Stimulated activated naive CD8-positive, alpha-beta T cell treated with anti-CD3 and anti-CD28 coated beads, Interleukin-15, Interleukin-2, amounts not matched to agents 100 U/mL and 50 U/mL, for 24 hours (primary cell): ENCODE measurements at places on chromosomes 4 and X.

DNA sequence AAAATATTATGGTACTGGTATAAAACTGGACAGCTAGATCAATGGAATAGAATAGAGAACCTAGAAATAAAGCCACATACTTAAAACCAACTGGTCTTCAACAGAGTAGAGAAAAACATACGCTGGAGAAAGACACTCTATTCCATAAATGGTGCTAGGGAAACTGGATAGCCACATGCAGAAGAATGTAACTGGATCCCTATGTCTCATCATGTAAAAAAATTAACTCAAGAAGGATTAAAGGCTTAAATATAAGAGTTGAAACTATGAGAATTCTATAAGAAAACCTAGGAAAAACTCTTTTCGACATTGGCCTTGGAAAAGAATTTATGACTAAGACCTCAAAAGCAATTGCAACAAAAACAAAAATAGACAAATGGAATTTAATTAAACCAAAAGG lies 114.6 kb downstream of the PCDH18 start:
- DNase-seq = no peak

DNA sequence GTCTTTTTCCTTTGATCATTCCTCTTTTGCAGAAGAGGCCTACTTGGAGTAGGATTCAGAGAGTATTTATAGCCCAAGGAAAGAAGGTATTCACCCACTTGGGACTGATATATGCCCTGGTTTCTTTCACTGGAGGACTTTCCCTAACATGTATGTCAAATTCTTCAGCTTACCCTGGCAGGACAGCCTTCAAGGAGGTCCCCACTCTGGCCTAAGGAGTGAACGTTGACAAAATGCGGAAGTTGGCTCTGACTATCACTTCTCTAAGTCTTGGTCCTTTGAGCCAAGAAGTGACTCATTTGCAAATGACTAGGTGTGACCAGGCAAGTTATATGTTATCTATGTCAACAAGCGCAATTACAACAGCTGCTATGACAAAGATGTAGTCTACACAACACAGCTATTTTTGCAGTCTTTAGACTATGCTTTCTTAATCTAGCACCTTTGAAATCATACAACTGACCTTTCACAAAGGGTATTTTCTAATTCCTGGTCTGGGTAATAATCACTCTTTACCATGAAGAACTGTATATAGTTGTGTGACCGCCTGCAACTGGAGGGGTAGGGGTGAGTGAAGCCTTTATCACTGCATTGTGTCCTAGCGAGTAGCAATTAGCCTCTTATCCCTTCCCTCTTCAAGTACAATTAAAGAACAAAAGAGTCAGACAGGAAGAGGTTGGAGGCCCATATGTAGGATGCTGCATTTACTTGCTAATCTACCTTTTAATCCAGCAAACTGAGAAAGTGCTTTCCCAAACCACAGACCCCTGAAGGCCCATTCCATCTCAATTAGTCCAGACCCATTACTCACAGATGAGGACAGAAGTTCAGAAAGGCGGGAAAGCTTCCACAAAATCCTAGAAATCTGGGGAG lies 50.1 kb downstream of the RASGEF1B start:
- DNase-seq = no peak

DNA sequence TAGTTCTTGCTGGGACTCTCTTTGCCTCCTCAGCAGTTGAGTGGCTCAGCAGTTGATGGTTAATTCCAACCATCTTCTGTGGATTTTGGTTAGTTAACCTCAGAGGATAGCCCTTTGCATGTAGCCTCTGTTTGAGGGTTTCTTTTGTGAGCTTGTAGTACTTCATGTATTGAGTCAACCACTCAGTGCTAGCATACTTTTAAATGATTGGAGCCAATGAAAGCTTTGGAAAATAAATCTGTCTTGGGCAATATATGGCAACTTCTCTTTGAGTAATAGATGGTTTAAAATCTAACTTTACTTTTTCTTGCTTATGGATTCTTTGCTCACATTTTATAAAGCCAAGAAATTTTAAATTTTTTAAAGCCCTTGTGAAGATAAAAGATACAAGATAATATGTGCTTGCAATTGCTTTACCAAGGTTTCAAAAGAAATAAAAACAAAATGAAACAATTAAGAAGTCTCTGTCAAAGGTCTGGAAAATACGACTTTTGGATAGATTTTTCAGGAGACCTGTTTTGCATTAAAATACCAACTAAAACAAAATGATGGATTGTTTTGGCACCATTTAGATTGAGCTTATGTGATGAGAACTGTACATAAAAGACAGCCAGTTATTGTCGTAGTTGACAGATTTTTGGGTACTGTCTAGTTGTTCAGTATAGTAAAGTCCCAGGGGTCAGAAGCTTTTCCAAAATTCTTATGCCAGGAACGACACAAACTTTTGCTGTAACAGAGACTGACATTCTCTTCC lies 181.9 kb downstream of the SPRY1 start:
- DNase-seq = no peak

- no peak for DNase-seq
Measured at GRCh38 chr4:134278675-134279074, 77.1 kb upstream of the PABPC4L start.

- DNase-seq = no peak
Measured at GRCh38 chr4:22356987-22357596, 158.8 kb downstream of the ADGRA3 start.

- no peak for DNase-seq
Measured at GRCh38 chr4:150852216-150852615, 162.9 kb downstream of the LRBA start.

GRCh38 chr4:118224243-118224829 lies 128.5 kb downstream of the PRSS12 start:
- DNase-seq = no peak

- DNase-seq = no peak
Measured at GRCh38 chrX:134533952-134534351, 74.0 kb downstream of the HPRT1 start.

GRCh38 chrX:22021751-22022324 lies 10.3 kb upstream of the PHEX start:
- no peak for DNase-seq

GRCh38 chr4:145881989-145882388 lies 56.6 kb downstream of the ZNF827 start:
- DNase-seq = no peak

- DNase-seq = no peak
Measured at GRCh38 chrX:25158635-25159034, 142.9 kb upstream of the ARX start.

DNA sequence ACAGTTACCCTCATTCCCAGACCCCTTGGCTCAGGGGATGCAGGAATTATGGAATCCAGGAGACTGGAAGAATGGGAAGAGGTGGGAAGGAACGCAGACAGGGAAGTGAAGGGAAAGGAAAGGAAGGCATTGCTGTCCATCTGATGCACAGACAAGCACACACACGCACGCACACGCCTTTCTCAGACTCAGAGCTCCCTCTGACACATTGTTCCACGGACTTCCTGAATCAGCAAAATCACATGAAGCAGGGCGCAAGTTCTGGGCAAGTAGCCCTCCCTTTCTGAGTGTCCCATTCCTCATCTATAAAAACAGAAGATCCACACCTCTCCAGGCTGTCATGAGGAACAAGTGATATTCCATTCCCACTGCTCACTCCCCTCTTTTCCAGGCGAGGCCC lies 13.2 kb downstream of the IQSEC2 start:
- no peak for DNase-seq

DNA sequence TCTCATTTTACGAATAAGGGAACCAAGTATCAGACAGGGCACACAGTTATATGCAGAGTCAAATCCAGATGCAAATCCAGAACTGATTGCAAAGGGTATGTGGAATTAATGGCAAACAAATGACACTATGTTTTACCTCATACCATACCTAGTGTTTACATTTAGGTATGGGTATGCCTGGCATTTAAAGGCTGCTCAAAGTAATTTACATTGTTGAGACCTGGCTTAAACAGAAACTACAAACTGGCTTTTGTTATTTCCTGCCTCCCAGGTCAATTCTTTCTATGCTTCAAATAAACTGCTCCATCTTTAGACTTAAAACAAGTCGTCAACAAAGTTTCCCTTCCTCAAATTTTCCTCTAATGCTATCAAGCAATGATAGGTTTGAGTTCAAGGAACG lies 33.7 kb downstream of the ANKRD17 start:
- DNase-seq = no peak

GRCh38 chr4:188408244-188409030 lies 269.2 kb downstream of the TRIML1 start:
- no peak for DNase-seq

DNA sequence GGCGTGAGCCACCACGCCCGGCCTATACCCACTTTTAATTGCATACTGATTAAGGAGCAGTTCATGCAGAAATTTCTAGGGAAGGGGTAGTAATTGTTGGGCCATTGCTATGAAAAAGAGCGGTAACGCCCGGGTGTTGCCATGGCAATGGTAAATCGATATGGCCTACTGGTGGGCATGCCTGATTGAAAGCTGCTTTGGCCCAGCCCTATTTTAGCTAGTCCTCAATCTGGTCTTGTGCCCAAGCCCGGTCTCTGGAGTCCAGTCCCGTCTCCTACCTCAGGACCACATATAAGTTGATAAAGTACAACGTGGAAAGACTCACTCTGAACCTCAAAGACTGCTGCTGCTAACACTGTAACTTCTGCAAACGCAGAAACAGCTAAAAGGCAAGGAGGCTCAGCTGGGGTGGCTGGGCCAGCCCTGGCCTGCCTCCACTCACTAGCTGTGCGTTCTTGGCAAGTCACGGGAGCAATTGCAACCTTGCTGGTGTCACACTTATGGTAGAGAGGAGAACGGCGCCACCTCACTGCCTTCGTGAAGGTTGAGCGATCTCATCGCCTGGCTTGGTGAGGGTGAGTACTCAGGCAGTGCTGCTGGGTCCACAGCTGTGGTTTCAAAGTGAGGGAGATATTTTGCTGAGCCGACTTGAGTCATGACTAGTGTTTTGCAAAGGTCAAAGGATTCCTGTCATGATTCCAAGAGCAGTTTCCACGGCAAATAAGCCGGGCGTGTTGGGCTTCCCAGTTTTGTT lies 57.0 kb upstream of the GRPEL1 start:
- no peak for DNase-seq

DNA sequence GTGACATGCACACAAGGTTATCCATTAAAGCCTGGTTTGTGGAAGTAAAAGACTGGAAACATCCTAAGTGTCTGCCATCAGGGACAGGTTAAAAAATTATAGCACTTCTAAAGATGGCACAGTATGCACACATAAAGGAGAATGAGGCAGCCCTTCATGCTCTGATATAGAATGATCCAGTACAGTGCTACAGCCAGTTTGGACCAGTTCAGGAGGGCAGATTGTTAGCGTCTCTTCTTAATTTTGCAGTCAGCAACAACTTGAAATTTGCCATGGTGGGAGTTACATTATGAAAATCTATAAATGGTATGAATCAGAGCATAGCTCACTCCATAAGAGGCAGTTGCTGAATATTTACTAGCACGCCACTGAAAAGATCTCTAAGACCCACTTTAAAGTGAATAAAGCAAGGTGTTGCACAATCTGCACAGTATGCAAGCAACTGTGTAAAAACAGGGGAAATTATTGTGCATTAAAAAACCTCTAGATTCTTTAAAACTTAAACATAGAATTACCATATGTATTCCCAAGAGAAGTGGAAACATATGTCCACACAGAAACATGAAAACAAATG lies 20.3 kb upstream of the SOD3 start:
- DNase-seq = no peak

DNA sequence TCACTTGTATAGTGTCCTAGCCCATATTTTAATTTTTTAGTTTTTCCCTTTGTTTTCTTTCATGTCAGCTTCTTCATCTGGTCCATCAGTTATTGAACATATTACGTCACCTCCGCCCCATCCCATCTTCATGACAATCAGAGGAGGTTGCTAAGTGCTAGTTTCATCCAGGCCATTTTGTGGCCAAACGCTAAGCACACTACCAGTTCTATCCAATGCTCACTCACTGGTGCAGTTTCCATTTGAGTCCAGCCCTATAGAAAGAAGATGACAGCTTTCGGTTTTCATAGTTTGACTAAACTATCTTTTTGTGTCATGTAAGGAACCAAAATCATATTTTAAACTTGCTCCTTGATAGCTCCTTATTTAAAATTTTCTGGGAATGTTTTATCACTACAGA lies 304.2 kb downstream of the TENM3 start:
- no peak for DNase-seq

- no peak for DNase-seq
Measured at GRCh38 chrX:66203114-66203513, 39.1 kb downstream of the HEPH start.

GRCh38 chr4:35105486-35105885 lies 1138.8 kb downstream of the ARAP2 start:
- no peak for DNase-seq

- DNase-seq = peak; percentile 65
Measured at GRCh38 chr4:1026115-1026514, 14.7 kb downstream of the FGFRL1 start.

- DNase-seq = no peak
Measured at GRCh38 chr4:156628858-156629257, 342.7 kb downstream of the PDGFC start.

DNA sequence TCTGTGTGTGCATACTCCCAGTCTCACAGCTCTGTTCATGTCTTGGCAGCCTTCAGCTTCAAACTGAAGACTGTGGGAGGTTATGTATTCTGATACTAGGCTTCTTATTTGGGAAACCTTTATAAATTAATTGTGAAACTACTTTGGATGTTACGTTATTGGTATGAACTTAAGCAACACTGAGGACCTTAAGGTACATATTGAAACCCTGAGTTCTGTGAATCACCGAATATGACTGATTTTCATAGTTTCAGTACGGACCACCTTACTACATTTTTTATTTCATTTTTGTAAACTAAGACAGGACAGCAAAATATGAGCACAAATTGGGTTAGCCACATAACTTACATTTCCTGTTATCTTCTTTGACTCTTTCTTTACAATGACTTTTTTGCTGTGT lies 498.4 kb downstream of the PDGFC start:
- DNase-seq = no peak

- DNase-seq = no peak
Measured at GRCh38 chr4:155982736-155983385, 29.2 kb upstream of the CTSO start.

- no peak for DNase-seq
Measured at GRCh38 chr4:3676196-3676595, 90.0 kb upstream of the ADRA2C start.

- no peak for DNase-seq
Measured at GRCh38 chr4:55635282-55635681, 816 bp downstream of the NMU start.

DNA sequence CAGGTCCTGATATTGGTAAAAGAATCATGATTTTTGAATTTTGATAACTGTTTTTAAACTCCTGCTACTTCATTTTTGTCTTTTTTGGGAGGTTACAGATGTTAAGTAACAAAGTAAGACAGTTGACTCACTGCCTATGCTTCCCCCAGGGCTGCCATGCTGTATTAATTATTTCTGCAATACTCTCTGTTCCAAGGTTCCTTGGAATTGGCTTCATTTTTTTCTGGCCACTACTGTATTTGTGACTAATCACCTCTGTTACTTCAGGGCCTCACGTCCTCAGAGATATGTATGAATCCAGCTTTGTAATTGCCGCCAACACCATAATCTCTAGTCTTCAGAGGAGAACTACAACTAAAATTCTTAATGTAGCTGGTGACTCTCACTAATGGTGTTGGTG lies 1729.3 kb downstream of the C4orf33 start:
- no peak for DNase-seq
